ENCODE measurements at places on chromosomes 13 and 19. TPM values are rescaled to one million over a fixed set of nuclear protein-coding genes. Genes with fewer than 3 reads are reported as not detected.
A peak's percentile ranks its signal among the peaks of the same experiment; 100 is the strongest.

Gene KRTDAP
- 0.35 TPM for total RNA-seq

Gene CACNG7
- total RNA-seq, result not detected

Gene PCSK4
- 2.5 TPM for total RNA-seq

Gene GPR183
- 1.4 TPM for total RNA-seq

Gene CEACAM1
- 7.0 TPM for total RNA-seq

Gene METTL21C
- not detected for total RNA-seq

Gene LRP3
- total RNA-seq, result 13.0 TPM

Gene UBXN6
- total RNA-seq, result 66.5 TPM

DNA sequence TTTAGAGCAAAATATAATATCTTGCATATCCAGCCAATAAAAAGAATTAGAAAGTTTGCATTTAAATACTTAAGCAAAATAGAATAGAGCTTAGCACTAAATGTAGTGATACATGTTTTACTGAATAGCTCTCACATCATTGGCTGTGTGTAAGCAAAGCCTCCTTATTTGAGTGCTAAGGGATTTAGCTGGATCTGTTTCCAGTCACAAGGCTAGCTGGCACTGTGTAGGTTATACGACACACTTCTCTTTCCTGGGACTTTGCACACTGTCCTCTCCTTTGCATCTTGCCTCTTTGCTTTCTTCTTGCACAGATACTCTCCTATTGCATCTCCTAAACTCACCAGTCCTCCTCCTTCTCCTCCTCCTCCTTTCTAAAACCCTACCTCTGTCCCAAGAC lies 423.8 kb downstream of the KLF5 start:
- no peak for DNase-seq
- H3K4me3 ChIP-seq, result no peak overlapping the region
- no peaks in the 10 kb centered on the region for H3K27me3 ChIP-seq
- no peaks in the 10 kb centered on the region for H3K4me1 ChIP-seq

DNA sequence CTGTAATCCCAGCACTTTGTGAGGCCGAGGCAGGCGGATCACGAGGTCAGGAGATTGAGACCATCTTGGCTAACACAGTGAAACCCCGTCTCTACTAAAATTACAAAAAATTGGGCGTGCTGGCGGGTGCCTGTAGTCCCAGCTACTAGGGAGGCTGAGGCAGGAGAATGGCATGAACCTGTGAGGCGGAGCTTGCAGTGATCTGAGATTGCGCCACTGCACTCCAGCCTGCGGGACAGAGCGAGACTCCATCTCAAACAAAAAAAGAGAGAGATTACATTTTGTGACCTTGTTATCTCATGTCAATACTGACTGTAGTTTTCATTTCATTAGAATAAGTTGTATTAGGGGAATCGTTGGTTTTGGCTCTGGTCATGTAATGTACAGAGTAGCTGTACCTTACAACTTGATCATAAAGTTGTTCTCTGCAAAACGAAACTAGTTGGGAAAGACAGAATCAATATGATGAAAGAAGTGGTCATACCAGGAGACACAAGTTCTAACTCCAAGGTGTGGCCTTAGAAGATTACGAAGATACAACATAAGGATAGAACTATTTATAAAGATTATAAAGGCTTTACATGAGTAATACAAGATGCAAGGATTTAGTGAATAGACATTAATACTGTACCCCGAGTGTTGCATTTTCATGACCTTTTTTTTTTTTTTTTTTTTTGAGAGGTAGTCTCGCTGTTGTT lies 15.3 kb downstream of the TMEM38A start:
- DNase-seq, result no peak
- no peaks in the 10 kb centered on the region for H3K4me1 ChIP-seq
- H3K4me3 ChIP-seq, result no peak overlapping the region
- no peaks in the 10 kb centered on the region for H3K27me3 ChIP-seq
- H3K27ac ChIP-seq, result no peak overlapping the region

DNA sequence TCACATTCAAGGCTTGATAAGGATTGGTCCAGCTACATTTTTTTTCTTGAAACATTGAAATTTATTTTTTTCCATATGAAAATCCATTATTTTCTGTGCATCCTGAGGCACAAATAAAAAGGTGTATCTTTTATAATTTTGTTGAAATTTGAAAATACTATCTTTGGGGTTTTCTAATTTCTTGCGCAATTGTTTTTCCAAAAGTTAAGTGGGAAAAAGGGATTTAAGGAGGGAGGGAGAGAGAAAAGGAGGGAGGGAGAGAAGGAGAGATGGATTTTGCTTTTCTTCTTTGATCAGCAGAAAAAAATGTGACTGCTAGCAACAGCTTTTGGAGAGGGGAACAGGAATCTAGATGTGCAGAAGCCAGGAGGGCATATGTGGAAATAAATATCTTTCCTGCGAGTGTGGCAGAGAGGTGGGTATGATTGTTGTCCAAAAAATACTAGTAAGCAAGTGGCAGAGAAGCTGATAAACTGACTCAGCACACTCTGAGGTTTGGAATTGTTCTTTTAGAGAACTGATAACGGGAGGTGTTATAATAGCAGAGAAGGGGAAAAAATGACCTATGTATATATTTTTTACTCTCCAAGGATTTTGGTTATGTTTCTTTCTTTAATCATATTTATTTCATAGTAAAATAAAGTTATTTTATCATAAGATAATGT lies 61.2 kb upstream of the EDNRB start:
- H3K36me3 ChIP-seq, result no peaks in the 10 kb centered on the region
- no peak for DNase-seq
- H3K27me3 ChIP-seq, result no peaks in the 10 kb centered on the region
- no peaks in the 10 kb centered on the region for H3K4me1 ChIP-seq

DNA sequence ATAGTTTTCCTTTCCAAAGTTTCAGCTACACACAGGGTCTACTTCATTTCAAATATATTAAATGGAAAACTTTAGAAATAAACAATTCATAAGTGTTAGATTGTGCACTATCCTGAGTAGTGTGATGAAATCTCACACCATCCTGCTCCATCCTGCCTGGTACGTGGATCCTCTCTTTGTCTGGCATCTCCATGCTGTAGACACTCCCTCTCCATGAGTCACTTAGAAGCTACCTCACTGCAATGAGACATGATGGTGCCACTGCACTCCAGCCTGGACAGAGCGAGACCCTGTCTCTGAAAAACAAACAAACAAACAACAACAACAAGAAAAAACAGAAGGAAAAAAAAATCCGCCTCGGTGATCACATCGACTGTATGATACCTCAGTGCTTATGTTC lies 191.8 kb downstream of the PCCA start:
- H3K27ac ChIP-seq, result no peak overlapping the region
- no peaks in the 10 kb centered on the region for H3K36me3 ChIP-seq
- H3K4me1 ChIP-seq, result no peaks in the 10 kb centered on the region
- no peaks in the 10 kb centered on the region for H3K27me3 ChIP-seq

- H3K4me1 ChIP-seq, result no peaks in the 10 kb centered on the region
- H3K4me3 ChIP-seq, result no peak overlapping the region
- H3K27me3 ChIP-seq, result no peaks in the 10 kb centered on the region
- no peak overlapping the region for H3K27ac ChIP-seq
- no peaks in the 10 kb centered on the region for H3K36me3 ChIP-seq
These were observed 32.1 kb downstream of the RASL11A start for GRCh38 chr13:27302643-27303262.

GRCh38 chr19:35000647-35001501 lies 751 bp downstream of the GRAMD1A start:
- no peaks in the 10 kb centered on the region for H3K27me3 ChIP-seq
- peak overlapping the region; percentile 99 for H3K27ac ChIP-seq
- DNase-seq, result peak; percentile 53
- peaks cover 33% of the 10 kb centered on the region for H3K4me1 ChIP-seq
- H3K4me3 ChIP-seq, result peak overlapping the region; percentile 95

DNA sequence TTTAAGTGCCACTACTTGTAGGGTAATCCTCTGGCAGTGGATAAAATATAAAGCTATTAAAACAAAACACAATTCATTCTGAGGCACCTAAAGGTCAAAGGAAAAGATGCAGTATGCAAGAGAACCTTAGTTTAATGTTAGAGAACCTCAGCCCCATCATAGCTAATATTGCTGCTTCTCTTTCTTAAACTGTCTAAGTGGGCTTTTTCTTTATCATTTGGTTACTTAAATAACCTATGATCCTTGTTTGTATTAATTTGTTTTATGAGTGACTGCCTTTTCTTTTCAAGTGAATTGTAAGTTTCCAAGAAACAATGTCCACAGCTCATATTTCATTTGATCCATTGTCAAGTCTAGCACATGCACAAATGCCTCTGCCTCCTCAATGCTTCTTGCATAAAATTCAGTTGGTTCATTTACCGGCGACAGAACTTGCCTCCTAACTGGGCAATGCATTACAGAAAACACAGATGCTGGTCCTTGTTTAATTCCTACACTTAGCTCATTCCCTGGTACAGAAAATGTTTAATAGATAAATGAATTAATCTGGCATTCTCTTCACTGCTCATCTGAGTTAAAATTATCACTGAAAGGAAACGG lies 1049.8 kb downstream of the OLFM4 start:
- H3K27ac ChIP-seq, result no peak overlapping the region
- no peaks in the 10 kb centered on the region for H3K4me1 ChIP-seq
- no peaks in the 10 kb centered on the region for H3K27me3 ChIP-seq
- H3K4me3 ChIP-seq, result no peak overlapping the region
- H3K36me3 ChIP-seq, result no peaks in the 10 kb centered on the region
- DNase-seq, result no peak

GRCh38 chr19:39823686-39824085 lies 10.3 kb downstream of the DYRK1B start:
- no peaks in the 10 kb centered on the region for H3K27me3 ChIP-seq
- H3K36me3 ChIP-seq, result no peaks in the 10 kb centered on the region
- no peaks in the 10 kb centered on the region for H3K4me1 ChIP-seq
- no peak overlapping the region for H3K27ac ChIP-seq
- no peak for DNase-seq

- no peaks in the 10 kb centered on the region for H3K36me3 ChIP-seq
- no peak overlapping the region for H3K4me3 ChIP-seq
These were observed 17.4 kb downstream of the CHST8 start for GRCh38 chr19:33639035-33639681.

- H3K36me3 ChIP-seq, result peaks cover 4% of the 10 kb centered on the region
- no peak overlapping the region for H3K27ac ChIP-seq
- DNase-seq, result no peak
- no peaks in the 10 kb centered on the region for H3K4me1 ChIP-seq
- H3K4me3 ChIP-seq, result no peak overlapping the region
These were observed 25.1 kb downstream of the C19orf47 start for GRCh38 chr19:40322951-40323615.
